ENCODE measurements at places on chromosomes 2 and 18.

GRCh38 chr2:59025157-59025757 is 784.1 kb upstream of the FANCL start:
- DNase-seq: peak; percentile 5

GRCh38 chr2:57891086-57891712 is 155.4 kb upstream of the VRK2 start:
- DNase-seq: no peak

DNA sequence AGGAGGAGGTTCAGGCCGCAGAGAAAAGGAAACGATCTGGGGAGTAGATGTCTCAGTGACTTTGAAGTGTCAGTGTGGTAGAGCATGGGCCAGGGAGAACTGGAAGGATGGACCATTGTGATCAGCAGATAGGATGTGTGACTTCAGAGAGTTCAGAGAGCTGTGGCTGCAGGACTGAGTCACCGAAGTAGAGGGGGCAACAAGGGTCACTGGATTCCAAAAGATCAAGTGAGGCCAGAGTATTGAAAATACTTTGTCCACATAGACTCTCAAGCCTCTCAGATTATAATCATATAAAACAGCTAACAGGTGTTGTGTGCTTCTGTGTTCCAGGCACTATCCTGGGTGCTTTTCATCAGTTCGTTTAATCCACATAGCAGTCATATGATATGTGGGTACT is 99.4 kb downstream of the CRIM1 start:
- DNase-seq: no peak

GRCh38 chr2:204850581-204850980 is 305.3 kb downstream of the PARD3B start:
- no peak for DNase-seq

- DNase-seq: peak; percentile 57
Observed at GRCh38 chr2:99066075-99066958, 75.2 kb upstream of the C2orf15 start.

GRCh38 chr2:148515976-148516375 is 128.6 kb upstream of the EPC2 start:
- DNase-seq: no peak

- DNase-seq: no peak
Observed at GRCh38 chr2:233011702-233012131, 1.3 kb downstream of the NGEF start.

GRCh38 chr2:201149064-201149820 is 33.3 kb downstream of the CFLAR start:
- DNase-seq: no peak

DNA sequence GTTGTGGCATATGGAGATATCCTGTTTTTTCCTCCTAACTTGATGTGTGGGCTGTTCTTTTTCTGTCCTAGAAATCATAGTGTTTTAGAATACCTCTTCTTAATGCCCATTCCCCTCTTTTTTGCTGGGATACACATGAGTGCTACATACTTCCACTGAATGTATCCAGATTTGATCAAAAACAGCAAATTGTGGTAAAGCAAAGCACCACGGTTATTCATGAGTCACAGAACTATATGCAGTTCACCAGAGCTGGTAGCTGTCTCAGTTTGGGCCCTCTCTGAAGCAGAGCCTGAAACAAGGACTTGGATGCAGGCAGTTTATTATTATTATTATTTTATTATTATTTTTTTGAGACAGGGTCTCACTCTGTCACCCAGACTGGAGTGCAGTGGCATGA is 69.9 kb upstream of the CTLA4 start:
- no peak for DNase-seq

DNA sequence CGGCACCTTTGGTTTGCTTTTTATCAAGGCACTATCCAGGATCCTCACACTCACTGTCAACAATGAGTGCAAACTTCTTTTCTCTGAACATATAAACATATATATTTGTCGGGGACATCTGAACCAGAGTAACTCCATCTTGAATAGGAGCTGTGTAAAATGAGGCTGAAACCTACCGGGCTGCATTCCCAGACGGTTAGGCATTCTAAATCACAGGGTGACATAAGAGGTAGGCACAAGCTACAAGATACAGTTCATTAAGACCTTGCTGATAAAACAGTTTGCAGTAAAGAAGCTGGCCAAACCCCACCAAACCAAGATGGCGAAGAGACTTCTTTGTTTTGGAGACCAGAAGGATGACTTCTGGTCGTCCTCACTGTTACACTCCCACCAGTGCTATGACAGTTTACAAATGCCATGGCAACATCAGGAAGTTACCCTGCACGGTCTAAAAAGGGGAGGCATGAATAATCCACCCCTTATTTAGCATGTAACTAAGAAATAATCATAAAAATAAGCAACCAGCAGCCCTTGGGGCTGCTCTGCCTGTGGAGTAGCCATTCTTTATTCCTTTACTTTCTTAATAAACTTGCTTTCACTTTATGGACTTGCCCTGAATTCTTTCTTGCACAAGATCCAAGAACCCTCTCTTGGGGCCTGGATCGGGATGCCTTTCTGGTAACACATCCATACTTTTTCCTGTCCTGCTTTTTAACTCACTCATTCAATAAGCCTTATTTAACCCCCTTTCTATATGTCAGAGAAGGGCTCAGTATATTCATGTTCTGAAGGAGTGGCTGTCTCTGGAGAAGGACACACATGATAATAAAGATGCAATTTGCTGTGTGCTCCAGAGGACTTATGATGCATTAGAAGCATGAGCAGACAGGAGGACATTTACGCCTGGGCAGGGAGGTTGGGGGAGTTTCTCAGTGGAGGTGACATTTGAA is 65.4 kb downstream of the TACR1 start:
- no peak for DNase-seq

- no peak for DNase-seq
Observed at GRCh38 chr2:112924821-112925220, 13.9 kb downstream of the IL37 start.

- no peak for DNase-seq
Observed at GRCh38 chr2:237879058-237879430, 19.6 kb downstream of the RAMP1 start.

GRCh38 chr2:20487030-20487391 is 40.1 kb downstream of the RHOB start:
- no peak for DNase-seq

GRCh38 chr18:11163665-11164064 is 14.3 kb upstream of the PIEZO2 start:
- DNase-seq: no peak

DNA sequence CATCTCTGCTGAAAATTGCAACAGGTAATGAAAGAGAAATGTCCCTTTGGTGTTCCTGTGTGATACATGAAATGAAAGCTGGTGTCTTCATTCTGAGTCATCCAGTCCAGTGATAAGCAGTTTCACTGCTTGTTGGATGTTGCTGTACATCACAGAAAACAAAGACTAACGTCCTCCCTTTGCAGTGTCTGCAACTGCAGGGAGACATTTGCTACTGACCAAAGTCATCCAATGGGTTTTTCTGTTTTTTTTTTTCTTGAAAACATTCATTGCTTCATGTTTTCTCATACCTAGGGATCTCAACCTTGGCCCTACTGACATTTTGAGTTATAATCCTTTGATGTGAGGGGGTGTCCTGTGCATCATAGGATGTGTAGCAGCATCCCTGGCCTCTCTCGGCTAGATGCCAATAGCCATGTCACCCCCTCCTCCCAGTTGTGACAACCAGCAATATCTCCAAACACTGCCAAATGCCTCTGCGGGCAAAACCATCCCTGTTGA is 63.6 kb upstream of the FZD5 start:
- no peak for DNase-seq

- no peak for DNase-seq
Observed at GRCh38 chr2:234022424-234022823, 28.1 kb upstream of the SPP2 start.

DNA sequence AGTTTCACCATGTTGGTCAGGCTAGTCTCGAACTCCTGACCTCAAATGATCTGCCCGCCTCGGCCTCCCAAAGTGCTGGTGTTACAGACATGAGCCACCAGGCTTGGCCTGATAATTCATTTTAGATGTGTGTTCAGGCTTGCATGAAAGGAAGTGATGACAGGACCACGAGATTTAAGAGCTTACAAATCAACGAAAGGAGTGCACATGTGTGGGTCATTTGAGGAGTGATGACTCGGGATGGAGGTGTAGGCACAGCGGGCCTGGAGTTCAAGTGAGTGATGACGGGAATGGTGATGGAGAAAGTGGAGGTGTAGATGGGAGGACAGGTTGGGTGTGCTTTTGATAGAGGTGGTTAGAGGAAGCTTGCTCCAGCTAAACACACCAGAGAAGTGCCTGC is 742.4 kb downstream of the GALR1 start:
- no peak for DNase-seq

DNA sequence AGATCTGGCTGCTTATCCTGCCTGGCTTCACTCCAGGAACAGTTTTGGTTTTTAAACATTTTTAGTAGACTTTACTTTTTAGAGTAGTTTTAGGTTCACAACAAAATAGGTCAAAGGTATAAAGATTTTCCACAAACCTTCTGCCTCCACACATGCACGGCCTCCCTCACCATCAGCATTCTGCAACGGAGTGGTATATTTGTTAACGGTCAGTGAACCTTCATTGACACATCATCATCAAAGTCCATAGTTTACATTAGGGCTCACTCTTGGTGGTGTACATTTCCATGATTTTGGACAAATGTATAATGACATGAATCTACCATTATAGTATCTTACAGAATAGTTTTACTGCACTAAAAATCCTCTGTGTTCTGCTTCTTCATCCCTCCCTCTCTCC is 303.1 kb upstream of the EPAS1 start:
- DNase-seq: no peak

- no peak for DNase-seq
Observed at GRCh38 chr2:204122425-204122824, 185.9 kb downstream of the ICOS start.

DNA sequence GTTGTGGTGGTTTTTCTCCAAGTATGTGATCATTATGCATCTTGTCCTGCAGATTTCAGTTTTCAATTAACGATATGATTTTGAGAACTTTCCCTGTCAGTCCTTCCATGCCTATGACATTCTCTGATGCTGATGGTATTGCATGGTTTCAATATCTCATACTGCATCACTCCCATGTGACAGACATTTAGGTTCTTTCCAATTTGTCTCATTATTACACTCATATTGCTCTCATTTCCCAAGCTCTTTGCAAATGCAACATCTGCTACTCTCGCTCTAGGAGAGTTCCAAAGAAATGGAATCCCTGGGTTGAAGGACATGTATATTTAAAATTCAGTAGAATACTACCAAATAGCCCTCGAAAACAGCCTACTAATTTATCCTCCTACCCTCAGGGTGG is 125.5 kb downstream of the MARCHF4 start:
- DNase-seq: no peak

DNA sequence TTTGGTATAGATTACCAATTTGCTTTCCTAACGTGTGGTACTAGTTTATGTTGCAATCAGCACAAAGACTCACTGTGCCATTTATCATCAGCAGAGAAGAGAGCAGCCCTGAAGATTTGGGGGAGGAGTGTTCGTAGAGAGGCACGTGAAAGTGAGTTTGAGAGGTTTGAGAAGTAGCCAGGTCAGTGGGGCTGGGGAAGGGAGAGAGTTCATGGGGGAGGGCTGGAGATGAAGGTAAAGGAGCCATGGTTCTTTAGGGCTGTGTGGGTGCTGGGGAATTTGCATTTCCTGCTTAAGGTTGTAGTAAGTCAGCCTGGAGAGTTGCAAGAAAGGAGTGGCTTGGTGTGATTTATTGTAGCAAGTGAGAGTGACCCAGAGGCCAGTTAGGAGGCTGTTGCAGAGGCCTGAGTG is 172.1 kb downstream of the NEDD4L start:
- no peak for DNase-seq

- DNase-seq: no peak
Observed at GRCh38 chr2:241701149-241701398, 765 bp upstream of the ING5 start.

DNA sequence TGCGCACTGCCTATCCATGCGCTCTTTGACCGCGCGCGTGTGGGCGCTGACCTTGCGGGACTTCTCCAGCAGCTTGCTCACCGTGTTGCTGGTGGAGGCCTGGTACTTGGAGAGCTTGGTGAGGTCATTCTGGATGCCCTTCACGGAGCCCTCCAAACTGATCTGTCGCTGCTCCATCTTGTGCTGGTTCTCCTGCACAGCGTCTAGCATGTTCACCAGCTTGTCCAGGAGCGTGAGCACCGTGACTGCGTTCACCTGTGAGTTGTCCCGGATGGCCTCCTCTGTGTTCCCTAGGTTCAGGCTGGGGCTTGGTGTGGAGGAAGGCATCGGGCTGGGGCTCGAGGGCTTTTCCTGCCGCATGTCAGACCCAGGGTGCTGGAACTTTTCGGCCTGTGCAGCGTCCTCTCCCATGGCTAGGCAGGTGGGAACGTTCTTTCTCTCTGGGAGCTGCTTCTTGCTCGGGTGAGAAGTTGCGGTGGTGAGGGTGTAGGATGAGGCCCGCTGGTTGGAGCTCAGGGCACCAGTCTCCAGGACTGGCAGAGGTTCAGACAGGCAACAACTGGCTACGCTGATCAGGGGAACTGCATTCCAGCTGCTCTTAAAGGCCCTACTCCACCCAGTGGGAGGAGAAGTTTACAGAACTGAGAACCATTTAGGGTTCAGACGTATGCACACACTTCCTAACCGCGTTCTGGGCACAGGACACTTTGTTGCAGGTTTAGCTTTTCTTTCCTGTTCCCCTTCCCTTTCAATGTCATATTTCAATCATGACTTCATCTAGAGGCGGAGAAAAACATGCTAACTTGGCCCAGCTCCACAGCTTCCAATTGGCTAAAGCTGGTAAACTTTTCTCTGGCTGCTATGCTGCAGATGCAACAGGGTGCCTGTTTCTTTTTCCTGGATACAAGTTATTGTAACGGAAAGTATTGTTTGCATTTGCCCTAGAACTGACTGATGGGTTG is at the start of gene CAVIN2:
Gene CAVIN2 (minus strand): TSS at position 574 of the 962 bp plus-strand sequence. CDS start 163 bp downstream, at position 411.
- no peak for DNase-seq

- DNase-seq: no peak
Observed at GRCh38 chr2:10688921-10689807, 611 bp downstream of the NOL10 start.

GRCh38 chr2:183656121-183656520 is 531.9 kb downstream of the NUP35 start:
- DNase-seq: no peak

GRCh38 chr2:51918113-51918512 is 886.2 kb upstream of the NRXN1 start:
- DNase-seq: no peak

GRCh38 chr2:212592695-212593094 is 54.1 kb upstream of the ERBB4 start:
- DNase-seq: no peak

DNA sequence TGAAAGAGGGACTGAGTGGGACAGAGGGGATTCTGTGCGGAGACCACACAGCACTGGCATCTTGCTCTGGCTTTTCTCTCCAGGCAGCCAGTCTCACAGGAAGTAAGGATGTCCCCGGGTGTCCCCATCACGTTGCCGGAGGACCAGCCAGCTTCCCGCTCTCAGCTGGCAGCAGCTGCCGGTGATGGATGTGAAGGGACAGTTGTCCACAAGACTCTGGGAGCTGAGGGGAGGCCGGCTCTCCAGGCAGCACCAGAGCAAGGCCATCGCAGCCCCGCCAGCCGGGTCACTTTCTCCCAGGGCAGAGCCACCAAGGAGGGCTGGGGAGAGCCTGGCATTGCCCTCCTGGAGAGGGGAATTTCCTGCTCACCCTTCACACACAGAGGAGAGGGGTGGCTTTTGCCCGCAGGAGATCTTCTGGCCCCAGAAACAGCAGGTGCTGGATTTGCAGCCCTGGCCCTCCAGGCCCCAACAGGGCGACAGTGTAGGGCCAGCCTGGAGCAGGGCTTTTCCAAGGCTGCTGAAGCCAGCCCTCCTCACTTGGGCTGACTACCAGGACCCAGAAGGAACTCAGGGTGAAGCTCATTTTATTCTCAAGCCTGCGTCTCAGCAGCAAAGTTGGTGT is 24.0 kb upstream of the B3GNT7 start:
- no peak for DNase-seq

- DNase-seq: no peak
Observed at GRCh38 chr2:111656894-111657293, 227.1 kb downstream of the ANAPC1 start.

GRCh38 chr2:226122041-226122440 is 677.6 kb downstream of the IRS1 start:
- no peak for DNase-seq
